Spinal cord (tissue), 10 donors: ENCODE measurements at places on chromosomes 5 and 9.
A peak's percentile ranks its signal among the peaks of the same experiment; 100 is the strongest.

GRCh38 chr5:29983528-29984155 lies 1209.8 kb upstream of the CDH6 start:
- no peak for DNase-seq

- DNase-seq, result no peak
Observed at GRCh38 chr9:126461608-126462007, 135.0 kb downstream of the MVB12B start.

DNA sequence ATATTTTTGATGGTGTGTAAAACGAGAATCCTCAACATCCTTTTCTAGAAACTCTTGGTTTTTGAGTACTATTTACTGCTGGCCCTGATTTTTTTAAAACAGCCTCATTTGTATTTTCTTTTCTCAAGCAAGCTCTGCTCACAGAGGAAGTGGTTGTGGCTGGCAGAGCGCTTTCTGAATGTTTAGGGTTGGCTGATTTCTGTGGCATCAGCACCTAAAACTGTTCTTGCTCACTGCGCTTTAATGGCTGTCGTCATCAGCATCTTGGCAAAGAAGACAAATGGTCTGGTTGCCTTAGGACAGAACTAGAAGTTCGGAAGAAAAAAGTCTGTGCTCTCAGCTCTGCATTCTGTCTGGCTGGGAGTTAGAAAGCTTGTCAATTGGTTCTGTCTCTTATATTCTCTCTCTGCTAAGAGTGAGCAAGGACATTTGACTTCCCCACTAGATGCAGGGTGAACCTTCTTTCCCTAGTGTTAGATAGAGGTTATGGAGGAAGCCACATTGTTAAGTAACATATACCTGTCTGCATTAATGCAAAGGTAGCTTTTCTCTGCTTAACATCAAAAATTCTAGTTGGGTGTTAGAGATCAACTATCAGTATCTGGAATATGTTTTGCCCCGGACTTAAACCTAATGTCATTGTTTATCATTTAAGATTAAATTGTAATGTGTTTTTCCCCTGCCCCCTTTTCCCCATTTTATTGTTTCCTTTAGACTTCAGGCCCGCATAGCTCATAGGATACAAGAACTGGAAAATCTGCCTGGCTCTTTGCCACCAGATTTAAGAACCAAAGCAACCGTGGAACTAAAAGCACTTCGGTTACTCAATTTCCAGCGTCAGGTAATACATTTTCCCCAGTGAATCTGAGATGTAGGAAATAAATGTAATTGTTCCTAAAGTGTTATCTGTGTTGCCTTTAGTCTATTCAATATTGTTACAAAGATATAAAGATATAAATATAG lies 39.0 kb downstream of the SMARCA2 start:
- peak; percentile 86 for DNase-seq

DNA sequence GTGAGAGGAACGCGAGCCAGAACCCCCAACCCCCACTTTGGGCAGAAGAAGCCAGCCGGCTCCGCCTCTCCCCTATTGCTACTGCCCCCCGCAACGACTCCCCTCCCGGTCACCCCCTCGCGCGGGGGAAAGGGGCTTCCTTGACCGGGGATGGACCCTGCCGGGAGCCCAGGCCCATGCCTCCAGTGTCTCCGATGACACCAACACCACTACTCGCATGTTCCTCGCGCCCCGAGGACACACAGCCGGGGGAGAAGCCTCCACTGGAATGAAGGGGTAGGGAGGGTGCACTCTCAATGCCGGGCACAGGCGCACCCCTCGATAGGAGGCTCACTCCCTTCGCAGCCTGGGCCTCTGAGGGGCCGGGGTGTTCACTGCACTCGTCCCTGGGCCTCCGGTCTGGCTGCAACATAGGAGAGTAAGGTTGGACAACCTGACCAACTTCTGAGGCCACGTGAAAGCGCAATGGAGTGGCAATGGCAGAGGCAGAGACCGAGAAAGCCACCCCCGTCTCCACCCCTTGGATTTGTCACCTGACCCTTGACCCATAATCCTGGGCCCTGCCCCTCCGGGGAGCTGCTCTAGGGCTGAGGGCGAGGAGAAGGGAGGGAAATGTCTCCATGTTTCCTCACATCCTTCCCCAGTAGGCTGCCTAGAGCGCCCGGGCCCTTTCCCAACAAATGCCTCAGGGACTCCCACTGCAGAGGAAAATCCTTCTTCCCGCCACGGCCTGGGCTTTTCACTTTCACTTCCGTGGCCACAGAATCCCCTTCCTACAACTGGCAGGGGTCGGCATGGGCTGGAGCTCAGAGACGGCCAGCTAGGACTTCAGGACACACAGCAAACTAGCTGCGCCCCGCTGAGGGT lies 1.1 kb upstream of the CNTFR start:
- no peak for DNase-seq

DNA sequence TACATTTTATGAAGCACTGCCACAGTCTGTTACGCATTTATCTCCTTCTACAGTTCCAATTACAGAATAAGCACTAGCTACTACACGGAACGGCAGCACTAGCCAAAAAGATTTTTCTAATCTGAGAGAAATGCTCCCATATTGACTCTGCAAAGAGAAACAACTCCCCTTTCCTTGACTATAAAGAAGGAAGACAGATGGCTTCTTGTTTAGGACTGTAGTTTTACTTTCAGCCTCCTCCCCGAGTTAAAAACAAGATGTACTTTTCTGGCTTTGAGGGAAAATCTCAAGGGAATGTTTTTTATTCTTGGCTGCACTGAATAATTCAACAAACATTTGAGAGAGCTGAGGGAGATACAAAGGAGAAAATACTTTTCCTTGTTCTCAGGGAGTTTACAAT lies 1.9 kb upstream of the SLC44A1 start:
- peak; percentile 89 for DNase-seq

- DNase-seq, result no peak
Observed at GRCh38 chr9:109311731-109312130, 9.1 kb downstream of the EPB41L4B start.

DNA sequence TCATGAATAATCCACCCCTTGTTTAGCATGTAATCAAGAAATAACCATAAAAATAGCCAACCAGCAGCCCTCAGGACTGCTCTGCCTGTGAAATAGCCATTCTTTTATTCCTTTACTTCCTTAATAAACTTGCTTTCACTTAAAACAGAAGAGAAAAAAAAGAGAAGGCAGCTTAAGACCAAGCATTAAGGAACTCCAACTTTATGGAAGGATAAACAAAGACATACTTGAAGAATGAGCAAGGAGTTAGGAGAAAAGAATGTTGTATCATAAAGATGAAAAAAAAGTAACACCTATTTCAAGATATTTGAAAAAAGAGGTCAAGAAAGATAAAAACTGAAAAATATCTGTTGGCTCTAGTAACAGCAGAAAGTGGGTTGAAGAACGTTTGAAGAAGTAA lies 107.6 kb downstream of the RNF180 start:
- DNase-seq, result no peak

GRCh38 chr5:138986186-138986800 lies 111.2 kb upstream of the LRRTM2 start:
- no peak for DNase-seq

GRCh38 chr9:134154262-134154701 lies 10.1 kb downstream of the RNU6ATAC start:
- DNase-seq, result no peak

GRCh38 chr9:130453487-130453886 lies 8.7 kb downstream of the ASS1 start:
- peak; percentile 56 for DNase-seq

DNA sequence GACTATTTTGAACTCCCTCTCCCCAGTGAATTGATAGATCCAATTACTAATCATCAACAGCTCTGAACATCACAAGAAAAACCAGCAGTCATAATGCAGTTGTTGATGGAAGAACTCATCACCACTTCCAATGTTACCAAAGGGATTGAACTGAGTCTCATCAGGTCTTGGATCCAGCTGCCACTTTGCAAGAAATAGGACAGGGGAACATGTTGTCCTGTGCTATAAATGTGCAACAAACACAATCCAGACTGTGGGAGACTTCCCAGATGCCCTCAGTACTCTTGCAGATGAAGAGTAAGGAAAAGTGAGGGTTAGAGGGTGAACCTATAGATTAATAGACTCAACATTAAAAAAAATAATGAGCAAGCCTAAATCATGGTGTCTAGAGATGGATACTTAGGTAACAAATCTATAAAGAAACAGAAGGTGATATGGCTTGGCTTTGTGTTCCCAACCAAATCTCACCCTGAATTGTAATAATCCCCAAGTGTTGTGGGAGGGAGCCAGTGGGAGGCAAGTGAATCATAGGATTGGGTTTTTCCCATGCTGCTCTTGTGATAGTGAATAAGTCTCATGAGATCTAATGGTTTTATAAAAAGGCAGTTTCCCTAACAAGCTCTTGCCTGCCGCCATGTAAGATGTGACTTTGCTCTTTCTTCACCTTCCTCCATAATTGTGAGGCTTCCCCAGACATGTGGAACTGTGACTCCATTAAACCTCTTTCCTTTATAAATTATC lies 63.4 kb upstream of the PAPPA start:
- DNase-seq, result no peak

DNA sequence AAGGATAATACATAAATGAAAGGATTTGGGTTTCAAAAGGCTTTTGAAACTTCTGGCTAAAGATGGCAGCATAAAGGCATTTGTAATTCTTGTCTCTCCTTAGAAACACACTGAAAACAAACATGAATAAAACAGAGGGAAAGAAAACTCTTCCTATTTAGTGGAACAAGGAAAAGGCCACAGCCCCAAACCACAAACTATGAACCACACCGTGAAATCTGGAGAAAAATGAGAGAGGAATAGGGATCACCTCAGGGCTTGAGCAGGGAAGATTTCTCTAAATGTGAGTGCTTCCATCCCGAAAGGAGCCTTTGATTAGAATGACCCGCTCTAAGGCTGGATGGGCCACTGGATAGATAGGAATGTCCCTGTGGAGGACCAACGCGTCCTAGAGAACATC lies 119.6 kb downstream of the SEC61B start:
- no peak for DNase-seq

DNA sequence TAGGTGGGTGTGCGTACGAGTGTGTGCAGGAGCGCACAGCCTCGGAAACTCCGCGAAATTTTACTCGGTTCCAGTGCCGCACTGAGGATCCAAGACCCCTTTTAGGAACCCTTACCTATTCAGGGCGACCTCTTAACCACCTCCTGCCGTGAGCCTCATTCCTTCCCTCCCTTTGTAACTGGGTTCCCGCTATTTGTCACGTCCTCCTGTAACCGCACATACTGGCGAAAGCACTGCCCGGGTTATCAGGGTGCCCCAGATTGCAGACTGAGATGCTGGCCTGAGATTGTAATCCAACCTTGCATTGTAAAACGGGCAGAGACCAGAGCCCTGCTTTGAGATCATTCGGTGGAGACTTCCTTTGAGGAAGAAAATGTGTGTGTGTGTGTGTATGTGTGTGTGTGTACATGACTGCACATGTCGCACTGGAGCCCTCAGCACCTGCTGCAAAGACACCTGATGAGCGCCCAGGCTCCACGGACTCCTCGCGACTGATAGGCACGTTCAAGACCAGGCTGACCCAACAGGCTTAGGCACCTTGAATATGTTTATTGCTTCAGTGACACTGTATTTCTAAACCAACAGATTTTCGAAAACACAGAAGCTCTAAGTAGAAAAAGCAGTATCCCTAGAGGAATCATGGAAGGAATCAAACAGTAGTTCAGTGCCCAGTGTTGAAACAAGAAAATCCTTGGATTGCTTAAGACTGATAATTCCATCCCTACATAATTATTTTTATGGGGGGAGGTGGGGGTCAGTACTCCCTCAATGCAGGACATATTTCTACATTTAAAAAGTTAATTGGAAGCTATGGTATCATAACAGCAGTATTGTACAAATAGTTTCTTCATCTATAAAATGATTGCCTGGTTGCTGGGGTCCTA lies 86.5 kb upstream of the TNFAIP8 start:
- no peak for DNase-seq

- DNase-seq, result no peak
Observed at GRCh38 chr9:130996205-130996604, 12.8 kb upstream of the LAMC3 start.

DNA sequence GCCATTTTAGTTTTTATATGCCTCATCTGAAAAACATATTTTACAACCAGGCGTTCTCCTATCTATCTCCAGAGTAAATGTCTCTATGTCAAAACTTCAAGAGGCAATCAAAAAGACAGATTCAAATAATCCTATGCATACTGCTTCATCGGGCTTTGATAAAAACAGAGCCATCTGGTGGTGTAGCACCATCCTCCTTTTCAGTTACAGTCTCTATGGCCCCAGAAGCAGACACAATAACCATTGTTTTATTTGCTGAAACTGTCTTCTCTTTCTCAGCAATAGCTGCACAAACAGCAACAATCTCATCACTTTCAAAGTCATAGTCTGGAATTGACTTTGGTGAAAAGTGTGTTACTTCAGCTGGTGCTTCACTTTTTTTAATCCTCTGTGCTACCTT lies 36.3 kb downstream of the PTGER4 start:
- DNase-seq, result no peak

GRCh38 chr5:7364226-7364875 lies 31.6 kb upstream of the ADCY2 start:
- DNase-seq, result no peak

DNA sequence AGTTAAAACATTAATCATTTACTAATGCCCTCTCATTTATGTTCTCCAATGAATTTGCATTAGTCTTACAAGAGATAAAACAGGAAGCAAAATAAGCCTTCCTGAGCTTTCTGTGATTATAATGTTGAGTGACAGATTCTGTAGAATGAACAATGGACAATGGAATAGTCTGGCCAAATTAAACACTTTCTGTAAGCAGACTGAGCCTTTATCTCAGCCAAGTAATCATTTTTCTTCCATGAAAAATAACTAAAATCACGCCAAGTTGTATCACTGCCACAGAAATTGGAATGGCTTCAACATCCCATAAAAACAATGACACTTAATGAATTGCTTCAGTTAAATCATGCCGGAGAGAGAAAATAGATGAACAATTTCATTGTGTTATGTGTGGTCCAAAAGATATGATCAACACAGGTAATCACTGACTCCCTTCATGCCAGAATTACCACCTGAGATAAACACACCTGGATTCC lies 63.0 kb downstream of the TSSK1B start:
- no peak for DNase-seq

DNA sequence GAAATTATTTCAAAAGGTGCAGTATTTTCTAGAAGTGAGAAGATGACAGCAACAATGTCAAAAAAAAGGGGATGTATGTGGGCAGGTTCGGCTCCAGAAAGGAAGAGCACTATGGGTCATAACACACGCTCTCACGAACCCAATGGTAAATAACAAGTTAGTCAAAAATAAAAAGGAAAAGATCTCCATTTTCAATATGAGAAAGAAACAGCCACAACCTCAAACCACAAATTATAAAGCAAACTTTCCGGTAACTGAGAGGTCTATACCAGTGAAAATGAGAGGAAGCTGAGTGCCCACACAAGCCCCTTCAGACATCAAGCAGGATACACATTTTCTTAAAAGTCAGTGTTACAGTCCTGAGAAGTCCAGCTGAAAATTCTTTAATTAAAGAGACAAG lies 398.5 kb upstream of the RPS23 start:
- DNase-seq, result no peak

GRCh38 chr9:6842584-6842947 lies 84.8 kb downstream of the KDM4C start:
- DNase-seq, result no peak

- no peak for DNase-seq
Observed at GRCh38 chr5:75512383-75513074, 838 bp downstream of the POLK start.
